Activated CD4-positive, alpha-beta T cell treated with anti-CD3 and anti-CD28 coated beads for 24 hours (primary cell): ENCODE measurements at places on chromosomes 4 and X.
A peak's percentile ranks its signal among the peaks of the same experiment; 100 is the strongest.

GRCh38 chr4:184446132-184446658 is 28.2 kb downstream of the IRF2 start:
- DNase-seq, result no peak

- DNase-seq, result no peak
Measured at GRCh38 chr4:112083587-112084347, 61.5 kb upstream of the FAM241A start.

DNA sequence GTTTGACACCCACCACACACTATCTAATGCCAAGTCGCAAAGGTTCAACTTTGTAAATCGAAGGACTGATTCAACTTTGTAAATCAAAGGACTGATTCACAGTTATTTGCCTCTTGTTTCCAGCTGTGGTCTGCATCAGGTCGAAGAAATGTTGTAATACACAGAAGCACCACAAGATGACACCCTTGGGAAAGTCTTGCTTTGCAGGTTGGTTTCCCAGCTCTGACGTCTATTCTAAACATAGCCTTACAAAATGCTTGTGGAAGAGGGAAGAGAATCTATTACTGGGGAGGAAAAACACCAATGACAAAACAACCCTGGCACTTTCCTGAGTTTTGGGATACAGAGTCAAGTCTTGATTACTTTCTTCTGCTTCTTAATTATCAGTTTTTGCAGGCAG is 35.3 kb downstream of the SUPT20HL1 start:
- peak; percentile 35 for DNase-seq

GRCh38 chr4:129136433-129136832 is 40.5 kb downstream of the C4orf33 start:
- no peak for DNase-seq

GRCh38 chr4:545612-546011 is 30.5 kb downstream of the TMEM271 start:
- no peak for DNase-seq

GRCh38 chr4:146327859-146328650 is 113.7 kb downstream of the REELD1 start:
- no peak for DNase-seq

GRCh38 chrX:39397561-39398199 is 596.4 kb downstream of the MID1IP1 start:
- no peak for DNase-seq

DNA sequence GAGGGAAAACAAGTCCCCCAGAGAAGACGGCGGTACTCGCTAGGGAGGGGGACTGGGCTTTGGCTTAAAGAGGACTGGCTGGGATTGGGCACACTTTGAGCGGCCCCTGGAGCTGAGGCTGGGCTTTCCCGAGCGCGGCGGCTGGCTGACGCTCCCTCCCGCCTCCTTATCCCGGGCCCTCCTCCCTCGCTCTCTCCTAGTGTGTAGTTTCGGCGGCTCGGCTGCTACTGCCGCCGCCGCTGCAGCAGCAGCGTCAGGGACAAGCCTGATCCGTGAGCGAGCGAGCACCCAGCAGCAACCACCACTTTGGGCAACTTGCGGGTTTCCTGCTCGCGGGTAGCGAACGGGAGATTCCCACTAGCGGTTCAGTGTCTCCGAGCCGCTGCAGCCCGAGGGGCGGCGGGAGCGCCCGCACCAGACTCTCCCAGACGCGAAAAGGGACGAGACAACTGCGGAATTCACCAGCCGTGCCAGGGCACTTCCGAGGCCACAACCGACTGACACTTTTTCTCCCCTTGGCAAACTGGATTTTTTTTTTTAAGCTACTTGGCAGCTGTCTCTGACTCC is 632 bp upstream of the PCDH7 start:
- no peak for DNase-seq

- no peak for DNase-seq
Measured at GRCh38 chrX:73817393-73818199, 254.6 kb downstream of the CHIC1 start.

DNA sequence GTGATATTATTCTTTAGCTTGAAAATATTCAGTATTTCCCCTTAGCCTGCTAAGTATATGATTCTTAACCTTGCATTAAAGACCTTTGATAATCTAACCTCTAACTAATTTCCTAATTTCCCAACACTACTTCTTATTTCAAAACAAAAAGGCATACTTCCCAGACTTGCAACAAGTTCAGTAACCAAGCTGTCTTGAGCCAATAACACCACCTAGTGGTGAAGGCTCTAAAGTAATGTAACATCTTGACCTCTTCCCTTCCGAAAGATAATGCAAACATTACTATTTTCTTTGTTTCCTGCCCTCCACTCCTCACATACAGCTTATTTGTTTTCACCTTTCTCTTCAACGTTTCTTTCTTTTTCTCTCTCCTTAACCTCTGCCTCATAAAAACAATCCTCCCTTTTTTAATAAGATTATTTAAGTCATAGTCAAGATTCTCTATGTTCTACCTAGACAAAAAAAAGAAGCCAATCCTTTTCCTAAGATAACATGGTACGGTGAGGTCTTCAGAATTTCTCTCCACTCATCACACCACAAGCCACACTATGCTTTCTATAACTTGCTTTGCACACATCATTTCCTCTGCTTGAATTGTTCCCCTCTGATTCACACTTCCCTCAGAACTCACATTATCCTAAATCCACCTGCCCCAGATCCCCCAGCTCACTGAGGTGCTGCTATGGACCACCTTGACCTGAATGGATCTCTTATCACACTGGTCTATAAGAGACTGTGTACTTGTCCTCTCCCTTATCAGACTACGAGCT is 3.5 kb downstream of the FAT1 start:
- no peak for DNase-seq

GRCh38 chrX:153999359-154000037 is 20.2 kb downstream of the IRAK1 start:
- no peak for DNase-seq

DNA sequence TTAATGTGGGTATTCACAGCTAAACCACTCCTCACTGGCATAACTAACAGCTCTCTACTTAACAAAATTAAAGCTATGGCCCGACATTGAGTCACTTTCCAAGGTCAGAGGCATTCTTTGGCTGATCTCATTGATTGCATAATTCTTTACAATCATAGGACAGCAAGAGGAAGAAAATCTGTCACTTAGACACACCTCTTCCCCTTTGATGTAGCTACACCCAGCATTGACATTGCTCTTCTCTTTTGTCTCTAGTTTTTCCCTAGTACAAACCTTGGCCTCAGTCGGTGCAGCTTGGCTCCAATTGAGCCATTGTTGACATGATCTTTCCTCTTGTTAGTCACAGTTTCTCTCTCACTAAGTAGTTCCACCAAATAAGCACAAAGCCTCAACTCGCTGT is 313.3 kb upstream of the ACTRT1 start:
- DNase-seq, result no peak

- DNase-seq, result no peak
Measured at GRCh38 chr4:153185331-153185852, 18.9 kb upstream of the TRIM2 start.

- DNase-seq, result no peak
Measured at GRCh38 chrX:40579141-40579540, 1.6 kb upstream of the ATP6AP2 start.

DNA sequence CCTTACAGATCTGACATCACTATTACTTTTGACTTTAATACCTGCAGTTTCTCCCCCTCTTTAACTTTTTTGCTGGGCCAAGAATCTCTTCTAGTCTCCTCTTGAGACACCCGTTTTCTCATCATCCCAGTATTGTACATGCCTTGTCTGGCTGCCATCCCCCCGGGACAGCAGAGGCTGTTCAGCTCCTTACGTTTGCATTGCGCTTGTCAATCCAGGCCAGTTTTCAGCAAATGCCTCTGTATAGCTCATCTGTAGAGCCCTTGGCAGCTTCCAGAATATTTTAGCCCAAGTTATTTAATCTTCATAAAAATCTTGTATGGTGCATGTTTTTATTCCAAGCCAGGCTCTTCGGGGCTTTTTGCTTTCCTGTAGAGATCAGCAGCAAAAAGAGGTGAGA is 22.3 kb upstream of the HOPX start:
- no peak for DNase-seq

DNA sequence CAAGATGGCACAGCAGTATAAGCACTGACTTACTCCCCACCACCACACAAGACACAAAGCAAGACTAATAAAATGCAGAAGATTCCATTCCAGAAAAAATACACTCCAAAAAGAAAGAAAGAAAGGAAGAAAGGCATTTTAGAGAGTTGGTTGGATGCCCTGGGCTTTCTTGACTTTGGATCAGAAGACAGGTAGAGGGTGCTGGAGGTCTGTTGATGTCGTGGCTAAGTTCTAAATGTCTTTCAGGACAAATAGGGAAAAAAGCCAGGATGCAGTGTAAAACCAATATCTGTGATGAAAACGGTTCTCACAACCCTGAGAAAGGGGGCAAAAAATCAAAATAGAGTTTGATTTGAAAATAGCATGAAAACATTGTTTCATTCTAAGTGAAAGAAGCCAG is 555.2 kb upstream of the PRKX start:
- DNase-seq, result no peak

- no peak for DNase-seq
Measured at GRCh38 chrX:109902665-109903064, 100.2 kb upstream of the TMEM164 start.

DNA sequence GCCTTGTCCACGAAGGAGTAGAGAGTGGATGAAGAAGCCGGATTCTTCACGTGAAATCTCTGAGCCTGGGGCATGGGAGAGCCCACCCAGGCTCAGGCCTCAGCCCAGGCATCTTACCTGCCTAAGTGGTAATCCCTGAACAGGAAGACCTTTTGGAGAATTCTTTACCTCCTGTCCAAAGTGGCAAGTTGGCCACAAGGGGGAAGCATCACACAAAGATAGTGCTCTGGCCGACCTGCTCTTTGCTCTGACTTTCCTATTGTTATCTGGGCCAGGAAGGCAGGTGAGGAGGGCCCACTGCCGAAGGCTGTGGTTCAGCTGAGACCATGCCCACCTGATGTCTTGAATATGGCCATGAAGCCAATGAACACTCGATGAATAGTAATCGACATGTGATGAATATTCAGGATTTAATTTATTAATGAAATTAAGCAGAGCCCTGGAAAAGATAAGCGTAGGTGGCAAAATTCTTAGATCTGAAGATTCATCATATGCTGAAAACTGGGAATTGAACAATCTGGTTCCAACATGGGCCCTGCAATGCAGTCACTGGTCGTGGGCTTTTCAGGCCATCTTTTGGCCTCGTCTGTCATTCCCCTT is 93.8 kb downstream of the PDGFRA start:
- DNase-seq, result peak; percentile 30

- no peak for DNase-seq
Measured at GRCh38 chrX:24339911-24340310, 20.5 kb upstream of the SUPT20HL1 start.

DNA sequence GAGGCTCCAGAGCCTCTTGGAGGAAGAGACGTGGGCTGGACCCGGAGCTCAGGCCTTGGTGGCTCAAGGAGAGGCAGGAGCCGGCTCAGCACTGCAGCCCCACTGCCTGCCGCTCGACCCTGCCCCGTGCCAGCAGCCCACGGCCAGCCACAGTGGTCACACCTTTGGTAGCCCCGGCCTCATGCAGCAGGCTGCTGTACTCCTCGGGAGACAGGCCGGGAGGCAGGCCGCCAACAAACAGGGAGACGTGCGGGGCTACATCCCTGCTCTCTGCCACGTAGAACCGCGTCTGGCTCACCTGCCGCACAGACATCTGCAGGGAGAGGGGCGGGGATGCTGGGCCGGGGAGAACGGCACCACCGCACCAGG is 7.6 kb downstream of the DGKQ start:
- no peak for DNase-seq

GRCh38 chr4:150462743-150463142 is 119.2 kb upstream of the MAB21L2 start:
- DNase-seq, result no peak

- no peak for DNase-seq
Measured at GRCh38 chr4:16508968-16509367, 282.7 kb upstream of the TAPT1 start.

DNA sequence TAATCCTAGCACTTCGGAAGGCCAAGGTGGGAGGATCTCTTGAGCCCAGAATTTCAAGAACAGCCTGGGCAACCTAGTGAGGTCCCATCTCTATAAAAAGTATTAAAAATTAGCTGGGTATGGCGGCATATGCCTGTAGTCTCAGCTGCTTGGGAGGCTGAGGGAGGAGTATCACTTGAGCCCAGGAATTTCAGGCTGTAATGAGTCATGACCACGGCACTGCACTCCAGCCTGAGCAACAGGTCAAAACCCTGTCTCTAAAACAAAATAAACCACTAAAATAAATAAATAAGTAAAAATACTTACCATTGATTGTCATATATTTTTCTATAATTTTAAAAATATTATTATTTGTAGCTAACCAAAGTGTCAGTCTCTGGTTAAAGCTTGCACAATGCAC is 315.6 kb upstream of the SMIM31 start:
- DNase-seq, result no peak

DNA sequence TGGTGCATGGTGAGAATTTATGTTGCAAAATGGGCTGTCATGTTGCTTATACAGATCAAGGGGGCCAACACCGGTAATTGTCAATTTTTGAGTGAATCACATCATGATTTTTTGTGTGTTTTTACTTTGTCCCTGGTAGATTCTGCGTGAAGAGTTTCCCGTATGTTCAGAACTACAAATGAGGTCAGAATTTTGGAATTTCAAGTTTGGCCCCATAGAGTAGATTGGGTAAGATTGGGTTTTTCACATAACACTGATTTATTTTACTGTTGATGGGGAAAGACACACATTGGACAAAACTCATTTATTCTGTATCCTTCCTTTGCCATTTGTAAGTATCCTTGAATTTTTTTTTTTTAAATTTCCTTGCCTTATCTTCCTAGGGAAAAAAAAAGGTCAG is 158.5 kb upstream of the MXRA5 start:
- DNase-seq, result no peak

DNA sequence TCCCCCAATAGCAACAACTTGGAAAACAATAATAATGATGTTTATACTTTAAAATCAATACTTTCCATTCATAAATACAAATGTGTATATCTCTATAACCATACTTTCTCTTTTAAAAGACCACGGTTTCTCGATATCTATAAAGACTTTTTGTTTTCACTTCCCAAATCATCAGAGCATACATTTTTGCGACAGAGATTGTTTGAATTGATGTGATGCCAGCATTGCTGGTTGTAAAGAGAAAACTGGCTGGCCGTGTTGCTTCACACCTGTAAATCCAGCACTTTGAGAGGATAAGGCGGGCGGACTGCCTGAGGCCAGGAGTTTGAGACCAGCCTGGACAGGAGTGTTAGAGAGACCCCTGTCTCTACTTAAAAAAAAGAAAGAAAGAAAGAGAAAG is 77.6 kb upstream of the ZNF518B start:
- no peak for DNase-seq

- no peak for DNase-seq
Measured at GRCh38 chr4:105805501-105806120, 89.7 kb upstream of the NPNT start.
